SHP77 treated with DMSO at 0.1 percent for 48 hours (cell line): ENCODE measurements at places on chromosomes 2 and 18.

GRCh38 chr2:162424816-162425215, 80.9 kb downstream of the GCA start:
- no peak for DNase-seq

- DNase-seq, result no peak
These were observed 41.4 kb upstream of the PARD3B start for GRCh38 chr2:204503869-204504268.

- DNase-seq, result no peak
These were observed 122.6 kb downstream of the SMAD7 start for GRCh38 chr18:48828194-48828545.

DNA sequence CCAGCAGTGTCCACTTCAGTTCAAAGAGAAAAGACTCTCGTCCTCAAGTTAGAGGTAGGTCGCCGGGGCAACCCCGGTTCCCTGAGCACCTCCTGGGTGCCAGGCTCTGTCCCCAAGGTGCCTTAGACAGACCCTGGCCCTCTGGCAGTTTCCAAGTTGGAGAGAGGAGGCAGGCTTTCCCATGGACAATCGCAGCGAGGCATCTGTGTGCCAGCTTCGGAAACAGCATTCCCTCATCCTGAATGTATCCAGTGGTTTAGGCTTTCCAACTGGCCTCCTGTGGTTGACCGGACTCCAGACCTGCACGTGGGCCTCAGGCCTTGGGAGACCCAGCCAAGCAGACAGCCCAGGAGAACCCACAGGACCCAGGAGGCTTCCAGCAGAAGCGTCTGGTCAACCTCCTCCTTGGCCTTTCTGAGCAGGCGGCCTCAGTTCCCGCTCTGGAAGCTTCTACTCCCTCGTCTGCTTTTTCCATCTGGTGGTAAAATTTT, 70.3 kb downstream of the KCNF1 start:
- DNase-seq, result no peak

- no peak for DNase-seq
These were observed 34.9 kb upstream of the CYP26B1 start for GRCh38 chr2:72182547-72182946.

GRCh38 chr18:77071711-77072292, 60.8 kb downstream of the MBP start:
- DNase-seq, result peak; percentile 73

DNA sequence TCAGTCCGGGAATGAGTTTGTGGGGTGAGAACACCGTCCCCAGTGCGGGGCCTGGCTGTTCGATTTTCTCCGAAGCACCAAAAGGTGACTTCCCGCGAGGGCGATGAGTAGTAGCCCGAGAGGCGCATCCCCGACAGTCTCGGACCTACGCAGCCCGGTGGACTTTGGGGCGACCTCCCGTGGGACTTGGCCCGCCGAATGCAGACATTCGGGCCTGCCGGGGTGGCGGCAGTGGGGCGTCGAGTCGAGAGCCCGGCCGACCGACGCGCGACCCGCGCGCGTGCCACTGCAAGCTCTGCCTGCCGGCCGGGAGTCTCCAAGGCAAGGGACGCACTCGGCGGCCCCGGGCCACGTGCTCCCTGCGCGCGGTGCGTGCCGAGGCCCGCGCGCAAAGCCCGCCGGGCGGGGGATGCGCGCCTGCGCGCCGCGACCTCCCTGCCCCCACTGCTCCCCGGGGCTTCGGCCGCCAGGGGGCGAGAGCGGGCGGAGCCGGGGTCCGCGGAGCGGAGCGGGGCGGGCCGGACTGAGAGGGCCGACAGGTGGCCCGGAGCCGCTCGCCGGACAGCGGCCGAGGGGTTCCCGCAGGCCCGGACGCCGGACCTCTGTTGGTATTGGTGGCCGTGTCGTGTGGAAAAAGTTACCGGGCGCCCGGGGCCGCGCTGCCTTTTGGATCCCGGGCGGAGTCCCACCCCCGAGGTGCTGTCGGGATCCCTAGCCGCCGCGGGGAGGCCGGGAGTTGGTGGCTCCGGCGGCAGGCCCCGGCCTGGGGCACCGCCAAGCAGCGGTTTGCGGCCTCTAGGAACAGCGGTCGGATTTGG, 1.9 kb downstream of the PTMA start:
- no peak for DNase-seq

DNA sequence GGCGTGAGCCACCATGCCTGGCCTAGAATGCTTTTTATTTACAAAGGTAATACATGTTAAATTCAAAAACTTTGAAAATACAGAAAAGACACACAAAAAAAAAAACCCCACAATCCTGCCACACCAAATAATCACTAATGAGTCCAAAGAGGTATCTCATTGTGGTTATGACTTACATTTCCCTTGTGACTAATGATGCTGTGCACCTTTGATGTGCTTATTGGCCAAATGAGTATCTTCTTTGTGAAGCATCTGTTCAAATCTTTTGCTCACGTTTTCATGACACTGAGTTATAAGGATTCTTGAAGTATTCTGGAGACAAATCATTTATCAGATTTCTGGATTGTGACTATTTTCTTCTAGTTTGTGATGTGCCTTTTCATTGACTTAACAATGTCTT, 6.4 kb upstream of the NLRC4 start:
- no peak for DNase-seq
